Stimulated activated CD4-positive, alpha-beta T cell treated with anti-CD3 and anti-CD28 coated beads, Interleukin-2, amount 100 ng/mL, for 48 hours (primary cell): ENCODE measurements at places on chromosomes 1 and 21.

DNA sequence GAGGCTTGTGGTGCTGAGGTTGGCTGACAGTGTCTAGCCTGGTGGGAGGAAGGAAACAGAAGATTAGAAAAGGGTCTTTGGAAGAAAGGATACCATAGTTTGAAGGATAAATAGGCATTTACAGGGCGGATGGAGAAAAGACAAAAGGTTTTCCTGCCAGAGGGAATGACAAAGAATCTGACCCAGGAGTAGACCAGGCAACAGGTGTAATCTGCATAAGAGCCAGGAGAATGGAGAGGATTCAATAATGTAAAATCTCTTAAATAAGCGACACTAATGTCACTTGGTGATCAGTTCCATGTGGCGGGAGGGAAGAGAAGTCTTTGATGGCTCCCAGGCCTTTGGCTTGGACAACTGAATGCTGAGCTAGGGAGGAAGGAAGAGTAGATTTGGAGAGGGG is 9.4 kb downstream of the MECR start:
- no peak for DNase-seq

DNA sequence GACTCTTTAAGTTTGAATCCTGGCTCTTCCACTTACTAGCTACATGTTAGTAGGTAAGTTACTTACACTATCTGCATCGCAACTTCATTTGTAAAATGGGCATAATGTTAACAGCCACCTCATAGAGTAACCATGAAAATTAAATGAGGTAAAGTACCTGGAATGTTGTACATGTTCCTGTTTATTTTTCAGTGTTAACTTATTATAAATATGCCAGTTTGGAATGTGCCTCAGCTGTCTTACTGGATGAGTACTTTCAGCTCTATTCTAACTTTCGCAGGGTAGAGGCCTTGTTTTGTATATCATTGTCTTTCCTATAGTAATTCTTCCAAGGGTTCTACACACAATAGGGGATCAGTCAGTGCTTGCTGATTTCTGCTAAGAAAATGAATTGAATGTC is 167.4 kb downstream of the DUSP10 start:
- no peak for DNase-seq

GRCh38 chr1:208106218-208106617 is 138.0 kb downstream of the PLXNA2 start:
- no peak for DNase-seq

- no peak for DNase-seq
Measured at GRCh38 chr21:37139902-37140301, 66.8 kb downstream of the TTC3 start.

DNA sequence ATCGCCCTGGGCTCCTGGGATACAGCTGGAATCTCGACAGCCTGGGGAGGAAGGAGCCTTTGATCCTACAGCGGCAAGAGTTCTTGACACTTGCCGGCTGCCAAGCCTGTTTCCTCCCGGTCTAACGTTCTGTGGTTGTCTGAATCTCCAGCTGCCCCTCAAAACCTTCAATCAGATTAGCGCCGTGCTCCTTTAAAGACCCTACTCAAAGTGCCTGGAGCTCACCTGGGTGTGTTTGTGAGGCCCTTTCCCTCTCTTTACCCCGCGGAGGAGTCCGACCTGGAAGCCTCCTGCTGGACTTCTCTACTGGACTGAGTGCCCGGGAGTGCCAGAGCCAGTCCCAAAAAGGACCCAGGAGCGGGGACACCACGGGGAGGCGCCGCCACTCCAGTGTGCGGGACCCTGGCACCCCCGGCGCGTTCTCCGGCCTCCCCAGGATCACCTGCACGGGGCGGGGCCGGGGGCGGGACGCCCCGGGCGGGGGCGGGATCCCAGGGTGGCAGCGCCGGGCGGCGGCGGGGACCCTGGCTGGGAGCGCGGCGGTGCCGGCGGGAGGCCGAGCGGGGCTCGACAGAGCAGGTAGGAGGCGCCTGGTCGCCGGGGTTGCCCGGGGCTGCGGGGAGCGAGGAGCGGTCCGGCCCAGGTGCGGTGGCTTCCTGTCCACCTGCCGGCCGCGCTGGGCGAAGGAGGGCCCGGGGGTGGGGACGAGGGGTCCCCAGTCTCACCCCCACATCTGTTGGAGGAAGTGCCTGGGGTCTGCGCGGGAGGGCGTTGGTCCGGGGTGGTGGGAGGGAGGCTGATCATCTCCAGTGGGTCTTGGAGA is at the start of gene NCMAP:
NCMAP (plus strand) TSS at position 497 of the 823 bp plus-strand sequence. CDS start 39,344 bp downstream, outside the sequence.
- no peak for DNase-seq

GRCh38 chr1:107782217-107782845 is 182.6 kb downstream of the VAV3 start:
- peak; percentile 56 for DNase-seq

DNA sequence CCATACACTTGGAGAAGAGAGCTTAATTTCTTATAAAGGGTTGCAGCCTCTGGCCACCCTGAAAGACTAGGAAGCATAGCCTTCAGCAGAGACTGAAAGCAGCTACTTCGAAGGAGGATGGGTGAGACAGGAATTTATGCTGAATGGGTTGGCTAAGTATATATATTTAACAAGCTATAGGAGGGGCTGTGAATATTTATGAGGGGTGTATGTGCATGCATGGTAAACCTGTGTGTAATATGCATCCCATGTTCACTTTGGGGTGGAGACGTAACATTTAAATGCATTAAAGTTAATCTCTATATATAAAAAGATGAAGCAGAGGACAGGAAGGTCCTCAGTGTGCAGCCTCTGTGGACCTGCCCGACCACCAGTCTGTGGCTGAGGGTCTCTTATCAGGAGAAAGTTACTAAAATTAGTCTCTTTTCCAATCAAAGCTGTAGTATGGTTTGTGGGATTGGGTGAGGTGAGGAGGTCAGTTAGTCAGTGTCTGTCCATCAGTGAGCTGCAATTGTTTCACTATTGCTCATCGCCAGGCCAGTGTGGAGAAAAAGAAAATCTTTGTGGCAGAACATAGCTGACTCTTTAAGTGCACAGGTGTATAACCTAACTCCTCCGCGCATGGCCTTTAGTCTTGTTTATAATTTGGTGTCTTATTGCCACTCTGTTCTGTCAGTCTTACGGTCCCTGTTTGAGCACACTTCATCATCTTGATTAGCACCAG is 35.4 kb upstream of the DSCAM start:
- DNase-seq, result no peak

DNA sequence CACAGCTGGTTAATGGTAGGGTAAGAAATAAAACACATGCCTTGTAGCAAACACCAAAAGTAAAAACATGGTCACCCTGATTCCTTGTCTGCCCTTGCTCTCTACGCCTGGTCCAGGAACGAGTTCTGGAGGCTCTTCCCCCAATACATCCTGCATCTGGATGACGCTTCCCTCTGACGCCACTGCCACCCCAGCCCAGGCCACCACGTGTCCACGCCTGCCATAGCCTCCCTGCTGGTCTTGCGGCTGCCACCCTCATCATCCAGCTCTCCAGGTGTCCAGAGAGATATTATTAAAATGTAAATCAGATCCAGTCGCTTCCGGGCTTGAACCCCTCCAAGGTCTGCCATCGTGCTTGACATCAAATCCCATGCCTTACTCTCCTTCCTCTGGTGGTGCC is 39.3 kb downstream of the IGSF21 start:
- no peak for DNase-seq
